AML-193 (cell line): ENCODE measurements at places on chromosomes 3 and 15.

- no peak for DNase-seq
These were observed 42.3 kb downstream of the ZDHHC19 start for GRCh38 chr3:196168808-196169391.

DNA sequence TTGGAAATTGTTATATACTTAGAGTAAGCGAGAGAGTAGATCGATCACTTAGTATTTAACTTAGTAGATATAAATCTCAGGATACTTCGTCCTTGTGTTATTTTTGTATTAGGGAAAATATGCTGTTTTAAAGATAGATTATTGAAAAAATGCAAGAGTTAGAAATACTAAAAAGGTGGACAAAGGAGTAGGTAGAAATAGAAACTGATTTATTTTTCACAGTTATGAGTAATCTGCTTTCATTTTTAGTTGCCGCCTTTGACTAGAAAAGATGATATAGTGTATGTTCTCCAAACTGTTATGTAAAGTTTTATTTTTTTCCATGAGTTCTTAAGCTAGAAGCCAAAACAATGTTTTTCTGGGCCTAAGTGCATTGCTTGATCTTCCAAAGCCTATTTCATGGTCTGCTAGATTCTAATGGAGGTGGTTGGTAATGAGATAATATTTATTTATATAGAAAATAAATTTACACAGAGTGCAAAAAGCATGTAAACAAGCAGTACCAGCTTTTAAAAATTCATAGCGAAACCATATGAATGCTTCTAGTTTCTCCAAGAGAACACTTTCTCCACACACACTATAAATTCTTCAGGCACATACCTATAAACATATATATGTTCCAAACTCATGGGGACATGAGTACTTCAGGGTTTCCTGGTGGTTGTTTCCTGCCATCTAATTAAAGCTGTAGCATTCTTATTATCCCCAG lies 61.1 kb downstream of the DIPK2A start:
- DNase-seq: no peak

GRCh38 chr3:9301091-9301490 lies 51.6 kb upstream of the SRGAP3 start:
- no peak for DNase-seq

DNA sequence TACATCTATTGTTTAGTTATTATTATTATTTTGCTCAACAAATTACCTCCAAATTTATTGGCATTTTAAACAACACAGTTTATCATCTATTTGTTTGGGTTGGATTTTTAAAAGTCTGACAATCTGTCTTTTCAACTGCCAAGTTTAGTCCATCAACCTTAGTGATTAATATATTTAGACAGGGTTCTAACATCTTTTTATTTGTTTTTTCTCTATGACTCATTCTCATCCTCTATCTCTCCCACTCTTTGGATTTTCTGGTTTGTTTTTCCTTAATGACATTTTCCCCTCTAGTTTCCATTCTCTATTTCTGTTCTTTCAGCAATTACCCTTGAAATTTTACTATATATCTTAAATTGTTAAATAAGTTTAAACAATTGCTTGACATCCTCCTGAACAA lies 41.9 kb downstream of the EMC4 start:
- no peak for DNase-seq

- DNase-seq: no peak
These were observed 21.6 kb upstream of the GPD1L start for GRCh38 chr3:32084870-32085269.

DNA sequence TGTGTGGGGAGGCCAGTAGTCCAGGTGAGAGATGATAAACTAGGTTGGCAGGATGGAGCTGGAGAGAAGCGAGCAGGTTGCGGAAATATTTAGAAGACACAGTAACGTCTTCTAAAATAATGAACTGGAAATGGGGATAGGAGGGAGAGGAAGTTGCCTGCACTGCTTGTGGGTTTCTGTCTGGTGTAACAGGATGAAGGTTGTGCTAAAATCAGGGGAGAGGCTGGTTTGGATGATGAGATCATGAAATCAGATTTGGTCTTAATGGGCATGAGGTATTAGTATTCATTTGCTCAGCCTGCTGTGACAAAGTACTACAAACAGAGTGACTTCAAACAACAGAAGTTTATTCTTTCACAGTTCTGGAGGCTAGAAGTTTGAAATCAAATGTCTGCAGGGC lies 32.1 kb upstream of the TNFAIP8L3 start:
- DNase-seq: peak; percentile 1

DNA sequence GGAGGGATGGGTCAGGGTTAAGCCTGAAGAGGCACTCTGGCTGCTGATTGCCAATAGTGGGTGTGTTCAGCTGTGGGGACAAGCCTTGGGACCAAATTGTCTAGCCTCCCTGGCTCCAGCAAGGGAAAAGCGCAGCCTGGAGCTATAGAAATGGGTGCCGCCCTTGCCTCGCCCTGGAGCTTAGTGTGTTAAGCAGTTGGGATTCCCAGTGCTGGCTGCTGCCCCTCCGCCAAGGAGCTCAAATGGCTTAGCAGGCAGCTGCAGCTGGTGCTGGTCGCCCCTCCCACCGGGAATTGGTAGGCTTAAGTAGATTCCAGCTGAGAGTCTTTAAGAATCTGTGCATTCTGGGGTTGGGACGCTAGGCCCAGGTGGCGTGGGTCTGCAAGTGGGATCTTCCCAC lies 662.9 kb upstream of the TBL1XR1 start:
- no peak for DNase-seq

DNA sequence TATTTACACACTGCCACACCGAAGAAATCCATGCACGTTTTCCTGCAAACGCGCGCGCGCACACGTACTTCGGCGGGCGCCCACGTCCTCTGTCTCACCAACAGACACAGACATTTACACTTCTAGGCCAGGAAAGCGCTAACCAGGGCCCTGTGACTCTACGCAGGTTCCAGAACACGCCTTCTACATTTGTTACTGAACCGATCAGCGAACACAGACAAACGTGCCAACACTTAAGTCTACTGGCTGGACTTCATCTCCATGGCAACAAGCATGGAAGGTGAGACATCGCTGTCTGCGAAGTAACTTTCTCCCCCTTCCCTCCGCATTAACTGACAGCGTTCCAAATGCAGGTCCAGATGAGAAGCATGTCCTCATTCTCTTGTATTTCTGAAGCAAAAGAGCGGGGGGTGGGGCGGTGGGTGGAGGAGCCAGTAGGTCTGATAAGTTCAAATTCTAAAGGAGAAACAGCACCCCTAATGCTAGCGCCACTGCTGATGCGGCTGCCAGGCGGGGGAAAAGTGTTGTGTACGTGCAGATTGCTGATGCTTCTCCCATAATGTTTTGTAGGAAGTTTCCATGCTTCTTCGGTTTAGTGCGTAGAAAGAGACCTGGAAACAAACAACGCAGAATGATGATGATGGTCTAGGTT lies at the start of gene CTXN2:
Gene CTXN2 (plus strand): TSS at position 92 of the 652 bp plus-strand sequence. CDS start 9,636 bp downstream, outside the sequence.
- no peak for DNase-seq

DNA sequence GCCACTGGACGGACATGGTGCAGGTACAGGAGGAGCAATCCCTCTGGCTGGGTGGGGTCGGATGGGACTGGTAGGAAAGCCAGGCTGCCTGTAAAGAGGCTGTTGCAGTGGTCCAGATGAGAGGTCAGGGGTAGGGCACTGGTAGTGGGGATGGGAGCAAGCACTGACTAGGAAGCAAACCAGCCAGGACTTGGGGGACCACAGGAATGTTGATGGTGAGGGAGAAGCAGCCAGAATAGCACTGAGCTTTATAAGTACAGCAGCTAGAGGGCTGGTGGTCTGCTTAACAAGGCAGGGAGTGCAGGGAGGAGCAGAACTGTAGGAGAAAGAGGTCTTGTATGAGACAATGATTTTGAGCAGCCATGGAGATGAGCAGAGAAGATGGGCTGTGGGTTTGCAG lies 38.7 kb upstream of the PTPN23 start:
- DNase-seq: no peak

DNA sequence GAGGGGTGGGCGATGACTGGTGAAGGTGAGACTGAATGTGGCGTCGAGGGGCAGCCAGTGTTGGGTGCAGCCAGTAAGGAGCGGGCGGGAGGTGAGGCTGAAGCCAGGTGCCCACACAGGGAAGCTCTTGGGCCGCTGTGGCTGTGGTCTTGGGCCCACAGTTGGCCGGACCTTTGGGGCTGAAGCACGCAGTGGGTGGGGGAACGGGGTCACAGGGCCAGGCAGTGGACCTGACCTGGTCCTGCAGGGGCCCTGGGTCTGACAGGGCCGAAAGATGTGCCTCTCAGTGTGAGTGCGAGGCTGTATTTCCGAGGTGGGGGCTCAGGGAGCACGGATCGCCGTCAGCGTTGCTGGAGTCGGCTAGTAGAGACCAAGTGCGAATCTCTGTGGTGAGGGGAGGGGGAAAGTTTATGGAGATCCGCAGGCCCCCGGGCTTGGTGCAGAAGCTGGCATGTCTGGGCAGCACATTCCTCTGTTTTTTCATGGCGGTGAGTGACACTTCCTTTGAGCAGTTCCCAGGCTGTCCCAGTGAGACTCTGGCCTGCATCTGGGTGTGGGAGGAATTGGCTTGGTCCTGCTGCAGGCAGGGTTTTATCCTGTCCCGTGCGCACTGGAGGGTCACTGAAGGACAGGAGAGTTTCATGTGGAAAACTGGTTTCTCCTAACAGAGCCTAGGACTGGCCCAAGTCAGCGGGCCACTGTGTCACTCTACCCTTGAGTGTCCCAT lies 100.8 kb downstream of the TMEM266 start:
- no peak for DNase-seq

DNA sequence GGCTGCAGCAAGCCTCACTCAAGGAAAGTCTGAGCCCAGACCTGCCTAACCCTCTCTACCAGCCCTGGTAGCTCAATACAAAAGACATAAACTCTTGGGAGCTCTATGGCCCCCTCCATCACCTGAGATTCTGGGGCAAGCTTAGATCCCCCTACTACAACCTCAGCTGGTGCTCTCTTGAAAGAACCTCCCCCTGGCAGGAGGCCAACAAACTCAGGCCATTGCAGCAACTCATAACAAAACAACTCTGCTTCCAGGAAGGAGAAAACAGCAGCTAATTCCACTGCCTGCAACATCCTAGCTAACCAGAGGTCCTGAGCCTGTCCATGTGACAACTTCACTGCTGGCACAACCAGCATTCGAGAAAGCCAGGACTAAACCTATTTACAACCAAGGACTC lies 169.2 kb downstream of the ROBO1 start:
- peak; percentile 5 for DNase-seq

GRCh38 chr3:98454929-98455328 lies 8.1 kb upstream of the OR5K1 start:
- no peak for DNase-seq

- DNase-seq: no peak
These were observed 30.0 kb upstream of the FAM81A start for GRCh38 chr15:59407946-59408345.

DNA sequence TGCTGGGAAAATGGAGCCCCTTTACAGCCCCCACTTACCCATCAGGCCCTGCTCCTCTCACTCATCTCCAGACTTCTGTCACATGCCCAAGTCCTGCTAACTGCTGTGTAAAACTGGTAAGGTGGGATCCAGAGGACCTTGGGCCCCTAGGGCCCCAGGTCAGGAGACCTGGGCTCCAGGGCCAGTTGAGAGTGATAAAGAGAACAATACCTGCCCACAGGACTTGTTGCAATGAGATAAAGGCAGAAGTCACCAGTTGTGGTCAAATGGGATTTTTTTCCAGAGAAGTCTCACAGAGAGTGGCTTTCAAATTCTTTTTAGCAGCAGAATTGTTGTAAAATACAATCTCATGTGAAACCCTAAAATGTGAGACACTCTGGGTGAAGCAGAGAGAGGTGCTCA lies 753 bp downstream of the FURIN start:
- DNase-seq: no peak

- DNase-seq: no peak
These were observed 23.4 kb downstream of the RFTN1 start for GRCh38 chr3:16490062-16490619.

DNA sequence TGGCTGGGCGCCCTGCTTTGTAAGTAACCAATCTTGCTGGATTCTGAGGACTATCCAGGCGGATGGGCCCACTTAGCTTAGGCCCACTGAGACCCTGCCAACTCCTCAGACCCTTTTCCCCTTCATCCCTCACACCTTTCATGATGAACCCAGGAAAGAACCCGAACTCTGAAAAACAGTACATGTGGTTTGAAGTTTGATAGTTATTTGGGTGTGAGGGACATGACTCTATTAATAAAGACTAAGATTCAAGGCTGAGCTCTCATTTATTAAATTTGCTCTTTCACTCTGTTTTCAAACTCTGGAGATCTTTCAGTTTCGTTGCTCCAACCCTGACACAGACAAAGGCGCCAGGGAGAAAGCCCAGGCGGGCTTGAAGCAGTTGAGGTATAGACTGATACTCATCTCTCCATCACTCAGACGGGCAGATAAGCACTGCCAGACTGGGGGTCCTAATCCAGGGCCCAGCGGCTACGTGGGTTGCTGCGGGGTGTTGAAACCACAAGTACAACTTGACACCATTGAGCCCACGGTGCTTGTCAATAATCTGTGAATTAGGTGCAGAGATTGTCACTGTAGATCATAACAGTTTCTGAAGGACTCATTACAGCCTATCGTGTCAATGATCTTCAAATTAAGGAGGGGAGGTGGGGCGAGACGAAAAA lies 7.2 kb upstream of the SOX2 start:
- DNase-seq: no peak

DNA sequence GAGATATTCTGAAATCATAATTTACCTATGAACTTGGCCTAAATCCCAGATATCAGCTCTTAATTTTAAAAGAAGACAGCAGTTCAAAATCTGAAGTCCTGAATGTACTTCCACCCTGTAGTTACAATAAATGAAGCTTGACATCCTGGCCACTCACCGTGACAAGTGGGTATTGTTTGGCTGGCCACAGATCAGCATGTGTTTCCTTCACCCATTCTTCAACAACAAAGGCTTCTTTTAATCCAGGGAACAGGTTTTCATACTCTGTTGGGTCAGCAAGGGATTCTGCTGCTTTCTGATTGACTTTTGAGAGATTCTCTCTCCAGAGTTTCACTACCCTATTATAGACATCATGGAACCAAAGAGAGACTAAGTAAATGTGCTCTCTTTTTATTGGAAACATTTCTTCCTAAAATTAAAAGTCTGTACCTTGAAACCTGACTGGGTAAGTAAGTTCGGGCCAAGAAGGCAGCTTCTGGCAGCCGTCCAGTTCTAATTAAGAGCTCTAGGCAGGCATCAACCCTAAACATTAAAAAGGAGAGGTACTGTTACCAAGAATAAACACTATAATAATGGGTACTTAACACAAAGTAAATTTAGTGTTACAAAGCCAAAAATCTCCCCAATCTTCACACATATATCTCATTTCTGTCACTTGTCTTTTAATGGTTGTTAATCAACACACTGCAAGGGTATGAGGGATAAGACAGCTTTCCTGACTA lies 15.2 kb downstream of the MRPS22 start:
- no peak for DNase-seq

GRCh38 chr3:120749843-120750242 lies 7.3 kb downstream of the GTF2E1 start:
- DNase-seq: no peak

GRCh38 chr15:93451822-93452221 lies 362.8 kb upstream of the RGMA start:
- DNase-seq: no peak

- DNase-seq: no peak
These were observed 16.3 kb upstream of the SLC41A3 start for GRCh38 chr3:126100269-126100633.

- no peak for DNase-seq
These were observed 184.4 kb downstream of the PEX5L start for GRCh38 chr3:179852142-179852905.
